ENCODE measurements at places on chromosomes 5 and 9.

- peak; percentile 8 for DNase-seq
These were observed 78.1 kb upstream of the UBTD2 start for GRCh38 chr5:172361566-172362238.

- no peak for DNase-seq
These were observed 199.1 kb downstream of the NNT start for GRCh38 chr5:43802119-43802518.

DNA sequence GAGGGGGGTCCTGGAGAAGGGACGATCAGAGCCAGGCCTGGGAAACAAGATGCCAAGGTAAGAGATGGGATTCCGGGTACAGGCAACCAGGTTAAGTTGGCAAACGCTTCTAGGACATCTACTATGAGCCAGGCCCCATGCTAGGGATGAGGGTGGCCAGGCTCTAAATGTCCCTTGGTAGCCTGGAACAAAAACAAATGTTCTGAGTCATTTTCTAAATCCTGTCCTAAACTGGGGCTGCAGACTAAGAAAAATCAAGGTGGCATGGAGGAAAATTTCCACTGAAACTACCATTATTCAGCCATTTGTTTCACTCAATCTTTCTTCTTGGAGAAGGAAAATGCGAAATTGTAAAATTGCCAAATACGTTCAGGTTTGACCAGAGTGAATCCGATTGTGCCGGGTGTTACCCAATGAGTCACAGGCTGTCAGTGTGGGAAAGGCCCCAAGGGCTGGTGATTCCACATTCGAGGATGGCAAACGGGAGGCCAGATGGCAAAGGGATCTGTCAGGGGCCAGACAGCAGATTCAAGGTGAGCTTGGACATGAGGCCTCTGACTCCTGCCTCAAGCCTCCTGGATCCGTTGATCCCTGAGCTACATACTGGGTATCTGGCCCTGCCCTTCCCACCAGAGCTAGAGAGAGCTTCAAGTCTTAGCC, 57.6 kb downstream of the PAX5 start:
- DNase-seq = no peak

- no peak for DNase-seq
These were observed 27.3 kb downstream of the CNTFR start for GRCh38 chr9:34562135-34562745.

- DNase-seq = no peak
These were observed 45.1 kb downstream of the TGFBI start for GRCh38 chr5:136073714-136074529.

DNA sequence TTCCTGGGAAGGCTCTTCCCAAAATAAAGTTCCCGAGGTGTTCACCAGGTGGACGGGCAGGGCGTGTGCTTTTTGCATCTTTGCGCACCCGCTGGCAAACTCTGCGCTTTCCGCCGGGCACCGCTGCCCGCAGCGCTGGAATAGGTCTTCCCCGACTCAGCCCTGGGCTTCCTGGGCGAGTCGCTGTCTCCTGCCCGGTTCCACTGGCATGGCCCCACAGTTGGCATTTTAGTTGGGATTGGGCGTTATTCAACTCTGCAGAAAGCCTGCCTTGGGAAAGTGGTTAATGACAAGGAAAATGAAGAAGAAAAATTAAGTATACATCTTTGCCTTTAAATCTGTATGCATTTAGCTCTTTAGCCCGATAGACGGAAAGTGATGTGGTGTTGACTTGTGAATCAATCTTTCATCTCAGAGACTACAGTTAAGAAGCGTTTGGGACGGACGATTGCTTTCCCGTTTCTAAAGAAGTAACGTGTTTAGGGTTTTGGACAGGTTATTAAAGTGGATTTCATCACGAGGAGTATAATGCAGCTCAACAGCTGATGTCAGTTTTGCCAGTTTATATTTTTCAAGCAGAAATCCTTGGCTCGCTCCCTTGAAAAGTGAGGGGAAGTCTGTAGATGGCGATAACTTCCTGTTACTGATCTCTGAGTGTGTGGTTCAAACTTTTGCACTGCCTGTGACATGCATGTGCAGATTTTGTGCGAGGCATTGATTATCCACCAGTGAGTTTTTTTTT, 946 bp downstream of the ADCY2 start:
- DNase-seq = no peak
